ENCODE measurements at places on chromosomes 16 and 17.
A peak's percentile ranks its signal among the peaks of the same experiment; 100 is the strongest.

- DNase-seq: no peak
Measured at GRCh38 chr16:65867276-65867960, 499.1 kb upstream of the CDH5 start.

- no peak for DNase-seq
Measured at GRCh38 chr17:77124192-77124889, 16.4 kb upstream of the SEC14L1 start.

DNA sequence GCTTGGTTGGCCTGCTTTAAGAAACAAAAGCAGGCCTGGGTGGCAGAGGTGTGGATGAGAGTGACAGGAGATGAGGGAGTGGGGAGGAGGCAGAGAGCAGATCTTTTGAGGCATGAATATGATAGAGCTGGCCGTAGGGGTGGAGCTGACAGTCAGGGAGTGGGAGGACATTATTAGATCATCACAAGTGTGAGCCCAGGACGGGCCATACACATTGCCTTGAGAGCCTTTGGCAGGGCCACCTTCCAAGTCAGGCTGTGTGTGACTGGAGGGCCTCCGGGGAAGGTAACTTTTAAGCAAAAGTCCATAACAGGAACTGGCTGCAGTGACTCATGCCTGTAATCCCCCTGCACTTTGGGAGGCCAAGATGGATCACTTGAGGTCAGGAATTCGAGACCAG, 26.3 kb downstream of the GINS3 start:
- DNase-seq: no peak

GRCh38 chr17:4182043-4182442, 39.0 kb downstream of the CYB5D2 start:
- DNase-seq: no peak

- no peak for DNase-seq
Measured at GRCh38 chr16:11204513-11205047, 51.4 kb downstream of the SOCS1 start.

GRCh38 chr17:1783834-1784611, 22.2 kb downstream of the SERPINF1 start:
- no peak for DNase-seq

DNA sequence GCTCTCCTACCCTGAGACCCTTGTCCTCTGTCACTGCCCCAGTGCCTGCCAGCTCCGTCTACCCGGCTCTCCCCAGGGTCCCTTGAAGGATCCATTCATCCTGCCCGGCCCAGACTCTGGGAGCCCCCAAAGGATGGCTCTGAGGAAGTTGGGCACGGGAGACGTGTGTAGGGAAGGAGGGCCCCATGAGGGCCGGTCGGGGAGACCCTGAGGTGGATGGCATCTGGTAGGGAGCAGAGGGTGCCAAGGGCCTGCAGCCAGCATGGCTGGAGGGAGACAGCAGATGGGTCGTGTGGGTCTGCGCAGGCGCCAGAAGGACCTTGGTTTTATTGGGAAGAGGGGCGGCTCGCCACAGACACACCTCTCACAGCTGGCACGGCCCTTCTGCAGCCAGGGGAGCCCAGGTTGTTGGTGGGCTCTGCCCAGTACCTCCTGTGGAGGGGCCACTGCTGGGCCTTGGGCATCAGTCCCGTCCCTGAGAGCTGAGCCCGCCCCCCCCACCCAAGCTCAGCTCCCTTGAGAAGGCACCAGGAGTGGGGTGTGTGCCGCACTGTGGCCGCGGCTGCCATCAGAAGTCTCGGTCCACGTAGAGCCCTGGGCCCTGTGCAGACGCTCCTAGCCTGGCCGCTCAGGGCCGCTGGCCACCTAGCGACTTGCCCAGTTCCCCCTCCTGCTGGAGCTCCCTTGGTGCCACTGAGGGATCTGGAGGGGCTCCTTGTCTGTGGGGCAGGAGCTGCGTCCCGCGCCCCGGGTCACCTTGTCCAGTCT, 16.0 kb downstream of the KCTD5 start:
- no peak for DNase-seq

DNA sequence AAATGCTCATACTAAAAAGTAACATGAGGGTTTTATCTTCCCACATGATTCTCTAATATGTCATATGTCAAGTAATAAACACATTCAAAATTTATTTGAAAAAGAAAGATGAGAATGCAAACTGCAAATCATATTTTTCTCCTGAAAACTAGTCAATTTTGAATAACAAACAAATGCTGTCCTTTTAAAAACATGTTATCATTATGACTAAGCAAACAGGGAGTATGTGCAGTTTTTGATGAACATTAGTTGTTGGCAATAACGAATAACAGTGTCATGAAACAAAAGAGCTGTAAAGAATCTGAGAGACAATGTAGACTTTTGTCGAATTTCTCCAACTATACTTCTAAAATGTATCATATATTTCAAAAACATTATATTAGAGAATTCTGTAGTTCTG, 34.8 kb downstream of the RPGRIP1L start:
- DNase-seq: no peak

DNA sequence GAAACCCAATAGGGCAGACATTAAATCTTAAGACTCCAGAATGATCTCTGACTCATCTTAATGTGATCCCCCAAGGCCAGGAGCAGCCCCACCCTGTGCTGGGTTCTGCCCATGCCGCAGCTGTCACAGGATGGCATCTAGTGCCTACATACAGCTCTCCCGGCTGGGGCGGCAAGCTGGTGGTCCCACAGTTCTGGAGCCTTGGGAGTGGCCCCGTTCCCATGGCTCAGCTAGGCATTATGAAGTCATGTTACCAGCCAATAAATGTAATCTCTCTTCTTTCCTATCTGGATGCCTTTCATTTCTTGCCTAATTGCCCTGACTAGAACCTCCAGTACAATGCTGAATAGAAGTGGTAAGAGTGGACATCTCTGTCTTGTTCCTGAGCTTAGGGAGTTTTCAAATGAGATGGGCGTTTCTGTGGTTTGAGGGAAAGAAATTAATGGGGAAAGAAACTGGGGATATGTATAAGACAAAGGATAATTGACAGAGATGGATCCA, 95.7 kb upstream of the DNAH17 start:
- DNase-seq: peak; percentile 17

GRCh38 chr16:18801145-18801972, at the start of gene ARL6IP1:
TSS of gene ARL6IP1 (minus strand) at chr16:18801549. CDS start at chr16:18801466, 83 bp downstream.
- DNase-seq: peak; percentile 99

GRCh38 chr17:11935734-11936406, 61.4 kb downstream of the ZNF18 start:
- peak; percentile 12 for DNase-seq

GRCh38 chr17:67528751-67529436, 151.8 kb downstream of the PITPNC1 start:
- DNase-seq: peak; percentile 49

GRCh38 chr17:63751806-63752205, 10.2 kb upstream of the STRADA start:
- DNase-seq: no peak

DNA sequence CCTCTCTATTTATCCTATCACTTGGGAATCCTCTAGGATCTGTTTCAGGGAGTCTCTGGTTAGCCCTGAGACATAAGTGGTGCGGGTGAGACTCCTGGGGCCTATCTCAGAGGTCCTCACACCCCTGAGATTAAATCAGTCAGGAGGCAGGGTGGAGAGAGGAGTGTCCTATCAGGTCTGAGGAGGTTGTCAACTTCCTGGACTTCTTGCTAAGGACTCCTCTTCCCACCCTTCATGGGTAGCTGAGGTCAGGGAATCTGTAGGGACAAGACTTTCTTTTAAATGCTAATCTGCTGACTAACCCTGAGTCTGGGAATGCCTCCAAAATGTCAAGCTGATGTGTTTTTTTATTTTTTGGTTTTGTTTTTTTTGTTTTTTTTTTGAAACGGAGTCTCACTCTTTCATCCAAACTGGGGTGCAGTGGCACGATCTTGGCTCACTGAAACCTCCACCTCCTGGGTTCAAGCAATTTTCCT, 6.6 kb upstream of the ARMC5 start:
- DNase-seq: no peak

DNA sequence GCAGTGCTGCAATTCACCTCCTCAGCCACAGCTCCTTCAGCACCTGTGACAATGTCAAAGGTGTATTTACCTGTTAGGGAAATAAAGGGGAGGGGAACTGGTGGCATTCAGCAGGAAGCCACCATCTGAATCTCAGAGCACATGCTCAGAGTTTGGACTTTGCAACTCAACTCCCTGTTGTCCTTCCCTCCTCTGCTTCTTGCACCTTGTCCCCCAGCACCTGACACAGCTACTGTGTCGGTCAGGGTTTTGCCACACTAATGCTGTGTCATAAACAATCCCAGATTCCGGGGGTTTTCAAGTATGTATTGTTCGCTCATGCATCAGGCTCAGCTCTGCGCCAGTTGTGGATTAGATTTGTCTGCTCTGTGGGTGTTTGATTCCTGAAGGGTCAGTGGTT, 43.7 kb downstream of the HSBP1 start:
- no peak for DNase-seq

Measured in head of caudate nucleus (tissue), 42 donors.